NCI-H748 treated with DMSO at 0.1 percent for 48 hours (cell line): ENCODE measurements at places on chromosomes 6 and 20.

DNA sequence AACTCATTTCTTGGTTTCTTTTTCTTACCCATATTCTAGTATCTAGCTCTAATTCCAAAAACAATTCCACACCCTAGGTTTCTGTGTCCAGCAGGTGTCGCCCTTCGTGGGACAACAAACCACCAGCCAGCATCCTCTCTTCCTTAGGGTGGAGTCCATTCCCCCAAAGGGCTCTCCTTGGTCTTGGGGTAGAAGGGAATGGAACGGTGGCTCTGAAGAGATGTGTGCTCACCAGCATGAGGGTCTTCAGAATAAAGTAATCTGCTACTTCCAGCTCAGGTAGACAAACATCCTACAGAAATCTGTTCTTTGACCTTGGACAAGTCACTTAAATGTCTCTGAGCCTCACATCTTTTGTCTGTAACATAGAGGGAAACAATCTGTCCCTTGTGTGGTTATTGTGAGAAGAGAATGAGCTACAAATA is 7.2 kb downstream of the HLA-DMB start:
- DNase-seq, result peak; percentile 66

DNA sequence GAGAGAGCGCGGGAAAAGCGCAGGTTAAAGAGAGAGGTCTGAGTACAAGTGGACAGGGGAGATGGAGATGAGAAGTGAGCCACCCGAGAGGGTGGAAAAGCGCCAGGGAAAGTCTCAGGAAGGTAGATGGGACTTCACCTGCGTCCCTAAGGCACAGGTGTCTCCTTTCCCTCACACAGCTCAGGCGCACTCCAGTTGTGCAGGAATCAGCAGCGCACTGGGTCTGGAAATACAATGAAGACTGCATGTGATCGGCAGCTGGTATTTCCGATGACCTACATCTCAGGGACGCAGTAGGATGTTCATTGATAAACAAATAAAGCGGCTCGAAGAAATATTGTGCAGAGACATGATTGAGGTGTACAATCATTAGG is 432 bp upstream of the KHDRBS2 start:
- DNase-seq, result no peak

- DNase-seq, result no peak
Observed at GRCh38 chr6:38035478-38035877, 216.0 kb downstream of the ZFAND3 start.

GRCh38 chr6:85482206-85482904 is 32.5 kb downstream of the NT5E start:
- DNase-seq, result no peak

DNA sequence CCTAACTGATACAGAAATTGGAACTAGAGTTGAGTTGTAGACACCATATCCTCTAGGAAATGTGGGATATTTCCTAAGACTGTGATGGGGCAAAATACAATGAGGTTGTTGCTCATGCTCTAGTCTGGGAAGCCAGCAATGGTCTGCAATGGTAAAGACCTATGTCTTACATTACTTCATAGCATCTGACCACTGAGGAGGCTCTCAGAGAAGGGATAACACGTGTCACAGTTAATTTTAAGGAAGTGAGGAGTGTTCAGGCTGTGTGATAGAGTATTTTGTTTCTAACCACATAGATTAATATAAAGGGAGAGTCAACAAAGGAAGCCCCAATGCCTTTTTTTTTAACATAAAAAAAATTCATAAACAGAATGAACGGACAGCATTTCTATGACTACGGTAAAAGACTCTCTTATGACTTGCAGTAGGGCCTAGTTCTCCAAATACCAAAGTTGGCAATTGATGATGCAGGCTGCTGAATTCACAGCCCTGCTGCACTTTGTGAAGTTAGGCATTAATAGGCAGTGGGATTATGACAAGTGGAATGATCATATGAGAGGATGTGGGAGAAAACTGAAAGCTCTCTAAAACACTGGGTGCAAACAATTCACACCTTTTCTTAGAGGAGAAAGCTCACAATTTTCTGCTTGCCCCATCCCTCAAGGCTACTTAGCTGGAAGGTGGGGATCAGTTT is 13.7 kb downstream of the KCNS1 start:
- no peak for DNase-seq

DNA sequence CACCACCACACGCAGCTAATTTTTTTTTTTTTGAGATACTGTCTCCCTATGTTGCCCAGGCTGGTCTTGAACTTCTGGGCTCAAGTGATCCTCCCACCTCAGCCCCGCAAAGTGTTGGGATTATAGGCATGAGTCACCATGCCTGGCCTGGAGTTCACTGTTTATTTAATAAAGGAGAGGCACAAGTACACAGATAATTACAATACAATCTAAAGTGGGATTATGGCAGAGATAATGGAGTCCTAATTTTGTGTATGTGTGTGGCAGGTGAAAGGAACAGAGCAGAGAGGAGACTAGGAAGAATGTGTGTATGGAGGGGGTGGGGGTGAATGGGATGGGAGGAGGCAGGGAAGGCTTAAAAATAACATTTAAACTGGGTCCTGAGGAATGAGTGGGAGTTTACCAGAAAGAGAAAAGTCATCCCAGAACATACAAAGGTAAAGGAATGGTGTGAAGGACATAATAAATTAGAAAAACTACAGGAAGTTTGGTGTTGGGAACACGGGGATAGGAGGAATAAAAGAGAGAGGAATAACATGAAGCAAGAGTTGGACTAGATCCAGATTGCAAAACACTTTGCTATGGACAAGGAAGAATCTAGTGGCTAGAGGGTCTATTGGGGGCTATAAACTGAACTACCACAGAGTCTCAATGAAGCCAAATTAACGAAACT is 4.4 kb downstream of the NCOA5 start:
- peak; percentile 79 for DNase-seq

DNA sequence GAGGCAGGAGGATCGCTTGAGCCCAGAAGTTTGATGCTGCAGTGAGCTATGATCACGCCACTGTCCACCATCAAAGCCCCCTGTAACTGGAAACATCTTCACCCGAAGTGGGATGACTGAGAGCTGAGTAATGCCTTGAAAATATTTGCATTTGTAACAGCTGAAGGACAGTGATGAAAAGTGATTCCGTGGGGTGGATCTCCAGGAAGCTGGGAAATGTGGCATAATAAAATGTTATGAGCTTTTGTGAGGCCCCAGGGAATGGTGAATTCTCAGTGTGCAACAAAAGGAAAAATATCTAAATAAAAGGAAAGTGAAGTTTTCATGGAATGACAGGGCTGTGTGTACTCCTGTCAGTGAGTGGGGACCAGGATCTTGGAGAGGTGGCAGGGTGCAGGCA is 92.0 kb downstream of the JAG1 start:
- DNase-seq, result no peak

DNA sequence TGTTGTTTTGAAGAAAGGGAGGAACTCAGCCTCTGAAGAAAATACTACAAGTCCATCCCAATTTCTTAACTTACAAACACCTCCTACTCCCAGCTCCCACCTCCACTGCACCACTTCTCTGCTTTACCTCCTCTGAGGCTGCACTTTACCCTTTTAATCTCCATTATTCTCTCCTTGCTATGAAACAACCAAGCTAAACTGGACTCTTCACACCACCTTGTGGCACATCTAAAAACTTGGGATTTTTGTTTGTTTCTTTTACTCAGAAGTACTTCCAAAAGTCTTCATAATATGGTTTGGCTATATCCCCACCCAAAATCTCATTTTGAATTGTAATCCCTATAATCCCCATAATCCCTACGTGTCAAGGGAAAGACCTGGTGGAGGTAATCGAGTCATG is 142.2 kb downstream of the MOXD1 start:
- DNase-seq, result no peak

GRCh38 chr6:105493736-105494135 is 90.9 kb upstream of the PREP start:
- no peak for DNase-seq

DNA sequence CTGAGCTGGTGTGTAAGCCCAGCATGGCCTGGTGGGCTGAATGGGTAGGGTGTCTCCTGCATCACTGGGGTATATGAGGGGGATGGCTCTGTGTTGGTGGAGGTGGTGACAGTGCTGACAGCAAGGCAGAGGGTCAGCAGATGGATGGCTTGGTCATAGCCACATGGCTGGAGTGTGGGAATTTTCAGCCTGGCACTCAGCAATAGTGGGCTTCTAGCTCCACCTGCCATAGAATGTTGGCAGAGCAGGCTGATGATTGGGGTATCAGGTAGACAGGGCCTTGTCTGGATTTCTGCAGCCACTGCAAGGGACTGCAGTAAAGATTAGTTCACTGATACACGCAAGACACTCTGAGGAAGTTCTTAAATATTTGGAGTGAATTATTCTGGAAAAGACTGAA is 137.5 kb upstream of the BACH2 start:
- DNase-seq, result no peak
